Endodermal cell (in vitro differentiated cells): ENCODE measurements at places on chromosomes 12 and 14.
A peak's percentile ranks its signal among the peaks of the same experiment; 100 is the strongest.

- no peak for DNase-seq
Measured at GRCh38 chr14:90616313-90616712, 199.9 kb downstream of the TTC7B start.

DNA sequence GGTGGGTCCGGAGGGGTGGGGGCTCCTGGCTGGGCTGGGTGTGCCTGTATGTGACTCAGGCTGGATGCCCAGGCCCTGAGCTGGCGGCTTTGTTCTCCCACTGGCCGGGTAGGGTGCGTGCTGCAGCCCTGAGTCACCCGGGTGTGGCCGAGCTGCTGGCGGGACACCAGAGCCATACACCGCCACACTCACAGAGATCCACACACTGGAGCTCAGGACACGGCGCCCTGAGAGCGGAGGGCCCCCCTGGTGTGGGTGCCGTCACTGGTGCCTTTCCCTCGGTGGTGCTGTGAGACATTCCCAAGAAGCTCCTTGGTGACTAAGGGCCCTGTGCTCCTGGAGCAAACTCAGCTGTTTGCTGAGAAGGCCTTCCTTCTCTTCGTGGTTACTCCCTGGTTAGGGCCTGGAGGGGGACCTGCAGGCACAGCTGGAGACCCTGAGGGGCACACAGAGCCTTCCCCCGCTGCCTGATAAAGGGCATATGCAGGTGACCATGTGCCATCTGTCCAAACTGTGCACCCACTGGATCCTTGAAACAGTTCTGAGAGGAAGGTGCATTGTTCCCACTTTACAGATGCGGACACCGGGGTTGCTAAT is 44.3 kb downstream of the KRT80 start:
- DNase-seq, result peak; percentile 72

- DNase-seq, result no peak
Measured at GRCh38 chr14:61671082-61671481, 24.2 kb upstream of the HIF1A start.

DNA sequence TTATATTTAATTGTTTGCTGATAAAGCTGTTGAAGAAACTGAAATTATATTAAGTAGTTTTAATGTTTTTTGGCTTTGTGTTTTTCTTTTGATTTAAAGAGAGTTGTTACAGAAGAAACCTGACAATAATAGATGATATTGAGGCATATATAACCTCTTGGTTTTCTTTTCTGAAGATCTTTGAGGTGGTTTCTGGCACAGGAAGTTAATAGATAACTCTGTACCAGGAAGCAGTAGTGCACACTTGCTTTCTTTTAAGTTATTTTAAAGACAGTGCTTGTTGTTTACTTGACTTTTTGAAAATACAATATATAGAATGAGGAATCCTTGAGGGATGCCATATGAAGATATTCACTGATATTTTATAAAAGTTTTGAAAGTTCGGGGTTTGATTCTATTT is 209.0 kb upstream of the FBXO33 start:
- no peak for DNase-seq

DNA sequence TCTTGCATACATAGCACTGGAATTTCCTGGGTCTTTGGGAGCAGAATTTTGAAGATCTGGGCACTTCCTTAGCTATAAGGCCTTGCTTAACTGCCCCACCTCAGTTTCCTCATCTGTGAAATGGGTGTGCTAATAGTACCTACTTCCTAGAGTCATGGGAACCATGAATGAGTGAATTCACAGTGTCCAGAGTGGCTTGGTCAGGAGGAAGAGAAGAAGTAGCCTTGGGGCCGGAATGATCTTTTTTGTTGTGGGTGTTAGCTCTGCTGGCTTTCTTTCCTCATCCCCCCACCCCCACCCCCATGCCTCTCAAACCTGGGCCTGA is 2.4 kb downstream of the SH2B3 start:
- no peak for DNase-seq

DNA sequence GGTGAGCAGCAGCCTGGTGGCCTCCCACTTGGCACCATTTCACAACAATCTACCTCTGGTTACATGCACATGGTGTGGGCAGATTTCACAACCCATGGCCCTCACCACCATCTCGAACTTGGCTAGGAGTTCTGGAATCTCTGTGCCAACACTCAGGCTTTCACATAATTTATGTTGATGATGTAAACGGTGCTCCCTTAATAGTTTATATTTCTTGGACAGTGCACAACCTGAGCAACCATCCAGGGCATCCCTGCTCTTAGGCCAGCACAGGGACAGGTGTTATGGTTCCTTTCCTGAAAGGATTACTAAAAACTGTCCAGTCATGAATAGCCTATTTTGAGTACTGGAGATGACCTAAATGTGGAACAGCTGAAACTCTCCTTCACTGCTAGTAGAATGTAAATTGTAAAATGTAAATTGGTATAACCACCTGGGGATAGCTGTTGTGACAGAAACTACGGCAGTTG is 28.6 kb downstream of the ABCB9 start:
- no peak for DNase-seq

DNA sequence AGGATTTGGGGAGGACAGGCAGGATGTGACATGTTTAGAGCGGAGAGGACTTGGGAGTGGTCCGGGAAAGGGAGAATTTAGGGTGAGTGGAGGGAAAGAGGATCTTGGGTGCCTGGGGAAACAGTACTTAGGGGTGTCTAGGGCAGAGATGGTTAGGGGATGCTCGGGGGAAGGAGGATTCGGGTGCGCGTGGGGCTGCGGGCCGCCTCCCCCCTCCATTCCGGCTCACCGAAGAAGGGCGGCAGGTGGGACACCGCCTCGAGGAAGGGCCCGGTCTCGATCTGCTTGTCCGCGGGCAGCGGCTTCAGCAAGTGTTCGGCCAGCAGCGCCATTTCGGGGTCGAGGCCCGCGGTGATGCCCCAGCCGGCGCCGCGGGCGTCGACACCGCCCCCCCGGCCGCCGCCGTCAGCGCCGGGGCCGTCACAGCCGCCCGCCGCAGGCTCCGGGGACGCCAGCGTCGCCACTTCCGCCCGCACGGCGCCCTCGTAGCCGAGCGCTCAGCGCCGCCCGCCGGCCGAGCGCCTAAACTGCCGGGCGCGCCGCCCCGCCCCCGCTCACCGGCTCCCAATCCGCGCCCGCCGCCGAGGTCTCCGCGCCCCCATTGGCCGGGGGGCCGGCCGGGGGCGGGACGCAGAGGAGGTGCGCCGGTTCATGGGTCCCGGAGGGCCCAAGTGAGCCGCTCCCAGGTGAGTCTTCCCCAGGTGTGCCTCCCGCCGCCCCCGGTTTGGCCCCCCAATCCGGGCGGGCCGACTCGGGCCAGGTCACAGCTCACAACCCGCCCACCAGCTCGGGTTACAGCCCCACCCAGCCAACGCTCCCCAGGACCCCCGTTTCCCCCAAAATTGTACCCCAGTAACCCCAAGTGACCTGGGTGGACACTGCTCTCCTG is at the start of gene GLTP:
Gene GLTP, minus strand, starts transcription at position 499 of the 889 bp plus-strand sequence. Its CDS starts 167 bp downstream, at position 332.
- DNase-seq, result peak; percentile 98

DNA sequence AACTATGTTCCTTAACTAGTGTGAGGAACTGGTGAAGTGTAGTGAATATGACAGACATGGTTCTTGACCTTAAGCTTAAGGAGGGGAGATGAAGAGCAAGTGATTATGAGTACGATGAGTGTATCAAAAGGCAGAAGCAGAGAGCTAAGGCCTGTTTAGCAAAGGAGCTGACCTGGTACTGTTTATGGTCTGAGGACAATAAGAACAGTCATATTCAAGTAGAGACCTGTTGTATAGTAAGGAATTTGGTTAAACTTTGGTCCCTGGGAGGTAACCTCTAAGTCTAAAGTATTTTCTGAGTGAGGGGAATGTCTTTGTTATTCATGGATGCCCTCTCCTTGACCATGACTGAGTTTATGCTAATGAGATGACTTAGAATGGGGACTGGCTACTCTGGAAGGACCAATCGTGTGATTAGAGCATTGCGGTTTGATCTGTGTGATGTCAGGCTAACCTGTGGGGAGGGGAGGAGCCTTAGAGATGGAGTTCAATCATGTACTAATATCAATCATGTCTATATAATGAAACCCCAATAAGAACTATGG is 389.3 kb downstream of the BMP4 start:
- DNase-seq, result no peak

DNA sequence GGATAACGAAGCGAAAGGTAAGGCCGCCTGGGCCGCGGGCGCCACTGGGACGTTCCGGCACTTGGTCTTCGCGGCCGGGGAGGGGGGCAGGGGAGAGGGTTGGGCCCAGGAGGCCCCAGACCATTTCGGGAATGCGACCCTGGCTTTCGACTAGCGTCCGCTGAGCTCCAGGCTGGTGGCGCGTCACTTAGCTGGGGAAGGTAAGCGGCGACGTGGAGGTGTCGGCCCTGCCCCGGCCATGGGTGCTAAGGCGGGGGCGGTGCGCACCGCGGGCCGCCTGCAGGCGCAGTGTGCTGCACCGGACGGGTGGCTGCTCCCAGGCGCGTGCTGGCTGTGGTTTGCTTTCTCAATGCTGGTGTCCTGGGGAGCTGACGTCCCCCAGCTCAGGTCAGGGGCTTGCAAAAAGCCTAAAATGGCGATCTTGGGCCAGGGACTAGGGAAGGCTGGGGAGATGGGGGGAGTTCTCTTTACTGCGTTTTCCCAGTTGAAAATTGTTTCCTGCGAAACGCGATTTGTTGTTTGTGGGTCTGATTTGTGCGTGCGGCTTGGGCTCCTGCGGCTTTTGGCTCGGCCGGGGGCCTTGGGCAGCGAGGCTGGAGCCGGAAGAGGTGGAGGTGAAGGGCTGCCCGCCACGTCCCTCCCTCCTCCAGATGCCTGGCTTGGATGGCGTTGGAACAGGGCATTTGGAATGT is 1.2 kb downstream of the HOXC10 start:
- peak; percentile 82 for DNase-seq

- DNase-seq, result no peak
Measured at GRCh38 chr14:69449216-69449615, 35.3 kb upstream of the PLEKHD1 start.

GRCh38 chr12:77384941-77385340 is 319.6 kb upstream of the E2F7 start:
- DNase-seq, result no peak

DNA sequence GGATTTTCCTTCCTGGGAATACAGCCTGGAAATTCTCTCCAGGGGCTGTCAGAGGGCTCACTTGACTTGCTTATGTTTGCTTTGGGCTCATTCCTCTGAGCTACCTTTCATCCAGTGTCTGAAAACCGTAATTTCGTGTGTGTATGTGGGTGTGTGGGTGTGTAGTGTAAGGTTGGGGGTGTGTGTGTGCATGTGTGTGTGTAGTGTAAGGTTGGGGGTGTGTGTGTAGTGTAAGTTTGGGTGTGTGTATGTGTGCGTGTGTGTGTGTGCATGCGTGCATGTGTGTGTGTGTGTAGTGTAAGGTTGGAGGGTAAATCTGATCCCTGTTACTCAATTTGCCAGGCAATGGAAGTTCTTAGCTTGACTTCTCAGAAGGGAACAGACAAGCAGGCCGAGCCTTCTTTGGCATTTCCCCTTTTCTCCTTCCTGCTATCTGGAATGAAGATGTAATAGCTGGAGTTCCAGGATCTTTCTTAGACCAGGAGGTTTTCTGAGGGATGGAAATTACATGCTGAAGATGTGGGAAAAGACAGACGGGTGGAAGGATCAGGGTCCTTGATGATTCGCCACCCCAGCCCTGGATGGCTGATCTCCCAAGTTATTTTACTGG is 15.5 kb upstream of the BEGAIN start:
- no peak for DNase-seq

GRCh38 chr14:96271421-96271762 is 15.4 kb downstream of the BDKRB1 start:
- no peak for DNase-seq

DNA sequence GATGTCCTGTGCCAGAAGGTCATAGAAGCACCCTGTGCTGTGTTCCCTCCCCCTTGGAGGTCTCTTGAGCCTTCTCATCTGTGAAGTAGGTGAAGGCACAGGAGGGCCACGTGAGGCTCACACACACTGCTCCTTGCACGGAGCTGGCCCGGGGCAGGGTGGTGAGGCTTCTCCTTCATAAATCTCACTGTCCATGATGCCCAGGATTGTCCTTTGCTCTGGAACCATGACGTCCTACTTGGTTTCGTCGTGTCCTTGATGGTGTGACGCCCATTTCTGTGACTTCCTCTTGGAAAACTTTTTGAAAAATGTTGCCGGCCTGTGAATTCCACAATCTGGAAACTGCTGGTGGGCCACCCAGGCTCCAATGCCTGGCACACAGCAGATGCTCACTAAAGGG is 34.4 kb downstream of the SH2B3 start:
- no peak for DNase-seq

GRCh38 chr12:116931665-116932064 is 20.9 kb downstream of the FBXW8 start:
- no peak for DNase-seq

- no peak for DNase-seq
Measured at GRCh38 chr12:89856431-89856830, 147.8 kb upstream of the ATP2B1 start.
